ENCODE measurements at places on chromosomes 4 and X.

GRCh38 chr4:7788193-7788592, 151.5 kb downstream of the AFAP1 start:
- DNase-seq = no peak

DNA sequence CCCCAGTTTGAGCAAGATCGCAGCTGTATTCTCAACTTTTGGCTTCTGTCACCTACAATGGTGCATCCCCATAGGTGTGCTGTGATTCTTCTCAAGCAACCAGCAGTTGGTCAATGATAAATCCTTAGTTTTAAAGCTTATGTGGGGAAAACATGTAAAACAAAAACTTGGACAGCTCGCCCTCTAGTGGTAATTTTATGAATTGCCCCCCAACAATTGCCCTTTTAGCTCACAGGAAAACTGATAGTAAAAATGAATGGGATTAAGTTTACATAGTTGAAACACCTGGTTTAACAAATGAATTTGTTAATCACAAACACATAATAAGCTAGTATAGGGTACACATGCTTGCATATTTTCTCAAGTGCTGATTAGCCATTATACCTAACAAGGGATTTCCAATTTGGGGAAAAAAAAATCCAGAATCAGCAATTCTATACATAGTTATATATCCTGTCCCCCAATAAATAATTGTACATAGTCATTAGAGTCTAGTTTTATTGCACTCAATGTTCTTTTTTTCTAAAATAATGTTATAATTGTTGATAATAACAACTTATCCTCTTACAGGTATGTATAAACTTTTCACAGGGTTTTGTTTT, 30.1 kb downstream of the TEX13A start:
- DNase-seq = no peak

DNA sequence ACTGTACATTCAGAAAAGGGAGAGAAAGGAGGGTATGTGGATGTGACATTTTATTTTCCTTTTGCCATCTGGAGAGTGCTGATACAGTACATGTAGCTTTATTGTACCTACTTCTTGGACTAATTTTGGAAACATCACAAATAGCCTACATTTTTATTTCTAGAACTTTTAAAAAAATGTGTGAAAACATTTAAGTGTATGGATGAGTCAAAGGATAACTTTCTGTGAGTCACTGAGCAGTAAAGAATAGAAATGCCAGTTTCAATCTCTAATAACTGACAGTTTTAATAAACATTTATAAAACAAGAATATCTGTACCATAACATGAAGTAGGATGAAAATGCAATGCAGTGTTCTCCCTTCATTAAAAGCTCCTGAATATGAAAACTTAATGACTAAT, 374.4 kb upstream of the NWD2 start:
- DNase-seq = no peak

GRCh38 chrX:29478336-29479069, 736.9 kb upstream of the MAGEB2 start:
- no peak for DNase-seq

GRCh38 chr4:7984286-7984925, 44.7 kb upstream of the AFAP1 start:
- DNase-seq = no peak

DNA sequence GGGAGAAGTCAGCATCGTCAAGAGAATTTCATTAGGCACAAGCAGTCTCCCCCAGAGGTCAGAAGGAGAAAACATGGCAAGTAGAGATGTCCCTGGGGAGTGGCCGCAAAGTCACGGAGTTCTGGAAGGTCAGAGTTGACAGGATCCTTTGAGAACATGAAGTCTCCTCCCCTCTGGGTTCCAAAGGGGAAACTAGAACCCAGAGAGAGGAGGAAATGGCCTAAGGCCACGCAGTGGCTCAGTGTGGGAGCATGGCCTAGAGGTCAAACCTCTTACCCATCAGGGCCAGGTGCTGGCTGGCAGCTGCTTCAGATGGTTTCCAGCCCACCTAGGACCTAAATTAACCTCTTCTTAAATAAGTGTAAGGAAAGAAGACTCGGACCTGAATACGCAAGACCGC, 884 bp downstream of the IDH3G start:
- DNase-seq = no peak

DNA sequence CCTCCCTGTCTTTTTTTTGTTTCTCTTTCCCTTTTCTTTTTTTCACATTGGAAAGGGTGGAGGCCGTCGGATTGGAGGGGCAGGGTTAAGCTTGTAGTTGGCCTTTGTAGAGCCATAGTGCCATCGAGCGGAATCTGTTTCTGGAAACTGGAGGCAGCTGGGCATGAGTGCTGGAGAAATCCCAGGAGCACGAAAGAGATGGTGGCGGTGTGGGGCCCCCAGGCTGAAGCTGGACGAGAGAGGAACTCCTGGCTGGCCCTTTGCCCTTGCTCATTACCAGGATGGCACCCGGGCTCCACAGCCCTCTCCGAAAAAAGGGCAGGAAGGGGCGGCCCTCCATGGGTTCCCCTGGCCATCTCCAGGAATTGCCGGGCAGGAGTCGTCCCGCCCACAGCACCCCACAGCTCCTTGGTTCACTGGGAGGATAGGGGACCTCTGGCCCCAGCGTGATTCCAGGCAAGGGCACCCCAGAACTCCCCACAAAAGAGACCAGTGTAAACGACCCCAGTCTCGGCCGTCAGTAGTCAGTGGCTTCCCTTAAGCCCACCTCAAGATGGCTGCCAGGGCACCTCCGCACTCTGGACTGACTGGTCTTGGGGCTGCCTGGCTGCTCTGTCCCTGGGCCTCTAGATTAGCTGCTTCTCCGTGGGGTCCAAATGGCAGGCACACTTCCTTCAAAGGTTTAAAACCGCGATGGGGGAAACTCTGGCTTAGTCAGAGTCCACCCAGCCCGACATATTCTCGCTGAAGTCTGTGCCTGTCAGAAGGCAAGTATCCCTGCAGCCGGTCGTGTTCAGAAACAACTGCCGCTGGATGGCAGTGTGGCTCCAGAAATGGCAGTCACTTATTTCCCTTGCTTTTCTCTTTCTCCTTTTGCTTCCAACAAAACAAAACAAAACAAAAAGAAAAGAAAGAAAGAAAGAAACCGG, 74.1 kb downstream of the NBDY start:
- DNase-seq = peak; percentile 21

DNA sequence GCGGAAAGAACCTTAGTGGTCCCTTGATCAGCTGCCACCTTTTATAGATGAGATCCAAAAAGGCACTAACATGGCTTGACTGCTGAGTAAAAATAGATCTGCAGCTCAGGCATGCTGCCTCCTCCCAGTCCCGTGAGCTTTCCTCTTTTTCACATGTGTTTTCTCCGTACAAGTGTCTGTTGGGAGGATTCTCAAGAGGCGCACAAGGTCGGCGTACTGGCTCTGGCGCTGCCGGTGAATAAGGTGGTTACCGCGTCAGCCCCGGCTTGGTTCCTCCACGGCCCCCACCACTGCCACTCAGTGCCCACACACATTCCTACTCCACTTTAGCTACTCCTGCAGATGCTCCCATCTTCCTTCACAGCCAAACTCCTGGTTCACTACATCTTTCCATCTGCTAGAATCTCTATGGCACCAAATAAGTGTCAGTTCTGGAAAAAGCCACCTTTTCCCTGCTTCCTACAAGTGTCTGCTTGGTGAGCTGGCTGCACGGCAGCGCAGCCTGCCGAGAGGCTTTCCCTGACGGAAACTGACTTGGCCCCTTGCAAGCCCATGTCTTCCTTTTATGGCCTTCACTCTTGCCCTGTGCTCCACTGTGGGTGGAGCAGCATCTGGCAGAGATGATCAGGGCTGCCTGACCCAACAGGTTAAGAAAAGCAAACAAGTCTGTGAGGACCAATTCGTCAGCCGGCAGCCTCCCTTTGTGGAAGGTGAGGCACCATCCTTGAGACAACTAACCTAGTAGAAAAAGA, 99.8 kb downstream of the KLHL8 start:
- DNase-seq = no peak

GRCh38 chr4:108351791-108352190, 183.1 kb upstream of the LEF1 start:
- no peak for DNase-seq

DNA sequence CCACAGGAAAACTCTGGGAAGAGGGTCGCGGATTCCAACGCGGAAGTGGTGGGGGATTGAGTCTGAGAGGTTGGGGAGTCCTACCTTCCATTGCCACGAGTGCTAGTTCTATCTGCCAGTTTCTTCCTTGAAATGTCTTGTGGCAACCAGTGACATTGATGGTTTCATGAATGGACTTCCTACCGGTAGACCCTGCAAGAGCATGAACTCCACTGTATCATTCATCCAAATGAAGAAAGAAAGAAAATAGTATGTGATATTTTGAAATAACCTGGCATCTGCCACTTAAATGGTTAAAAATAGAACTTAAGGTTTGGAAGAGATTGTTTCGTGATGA, 1.1 kb upstream of the SLC10A7 start:
- no peak for DNase-seq

GRCh38 chr4:129246145-129246544, 150.2 kb downstream of the C4orf33 start:
- DNase-seq = no peak

- no peak for DNase-seq
Measured at GRCh38 chr4:10670321-10670720, 14.2 kb downstream of the CLNK start.

DNA sequence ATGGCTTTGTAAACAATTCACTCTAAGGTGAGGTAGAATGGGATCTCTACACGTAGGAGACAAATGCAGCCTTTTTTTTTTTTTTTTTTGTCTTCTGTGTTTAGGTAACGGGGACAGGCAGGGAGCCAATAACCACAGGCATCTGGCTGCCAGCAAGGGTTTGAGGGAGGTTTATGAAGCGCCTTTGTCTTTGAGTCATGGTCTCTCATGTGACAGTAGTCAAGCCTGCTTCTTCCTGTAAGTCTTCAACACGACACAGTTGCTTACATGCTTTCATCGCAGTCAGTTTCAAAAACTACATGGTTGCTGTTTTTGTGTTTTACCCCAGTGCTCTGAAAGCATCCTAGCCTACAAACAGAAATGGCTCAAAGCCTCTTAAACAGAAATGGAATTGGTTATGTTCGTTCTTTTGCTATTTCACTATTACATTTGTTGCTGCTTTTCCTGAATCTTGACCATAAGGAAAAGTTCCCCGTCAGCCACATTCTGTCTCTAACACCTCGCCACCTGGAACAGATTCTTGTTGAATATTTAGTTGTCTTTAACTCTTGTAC, 127.8 kb upstream of the METTL14 start:
- no peak for DNase-seq

- no peak for DNase-seq
Measured at GRCh38 chrX:76148753-76149152, 24.1 kb upstream of the PBDC1 start.

DNA sequence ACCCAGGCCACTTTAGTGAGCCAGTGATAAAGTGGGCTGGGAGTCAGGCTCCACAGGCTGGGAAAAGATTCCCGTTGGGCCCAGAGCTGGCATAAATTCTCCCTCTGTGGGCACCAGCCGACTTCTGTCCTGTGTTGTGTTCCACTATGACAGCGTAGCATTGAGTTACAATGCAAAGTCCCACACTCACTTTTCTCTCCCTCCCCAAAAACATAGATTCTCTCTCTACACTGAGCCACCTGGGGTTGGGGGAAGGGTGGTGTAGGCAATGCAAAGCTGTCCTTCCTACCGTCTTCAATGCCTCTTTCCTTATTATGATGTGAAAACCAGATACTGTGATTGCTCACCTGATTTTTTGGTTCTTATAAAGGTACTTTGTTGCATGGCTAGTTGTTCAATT, 566.2 kb downstream of the RAPGEF2 start:
- DNase-seq = no peak

DNA sequence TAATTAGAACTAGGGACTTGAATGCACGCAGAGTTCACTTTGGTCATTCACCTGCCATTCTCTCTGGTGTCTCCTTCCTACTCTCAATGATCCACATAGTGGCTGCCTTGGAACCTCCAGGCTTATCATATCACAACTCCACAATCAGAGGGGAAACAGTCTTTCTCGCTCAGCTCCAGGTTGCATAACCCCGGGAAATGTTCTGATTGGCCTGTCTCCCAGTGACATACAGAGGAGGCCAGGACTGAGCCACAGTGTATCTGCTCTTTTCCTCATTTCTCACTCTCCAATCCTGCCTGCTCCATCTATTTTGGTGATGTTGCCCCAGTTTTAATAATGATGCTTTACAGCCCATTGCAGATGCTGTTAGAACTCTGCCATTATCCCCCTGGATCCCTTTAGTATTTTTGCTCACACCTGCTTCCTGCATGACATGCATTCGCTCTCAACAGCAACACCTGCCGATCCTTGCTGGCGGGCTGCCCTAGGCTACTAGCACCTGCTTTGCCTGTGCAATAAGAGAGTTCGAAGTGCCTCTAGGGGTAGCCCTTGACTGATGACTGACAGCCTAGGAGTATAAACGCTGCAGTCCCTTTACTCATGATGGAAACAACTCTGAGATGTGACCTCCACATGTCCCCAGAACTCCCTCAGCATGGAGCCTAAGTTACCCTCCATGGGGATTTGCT, 211.3 kb upstream of the RPS6KA3 start:
- DNase-seq = no peak

- DNase-seq = no peak
Measured at GRCh38 chr4:163911891-163912290, 417.4 kb downstream of the TMA16 start.

DNA sequence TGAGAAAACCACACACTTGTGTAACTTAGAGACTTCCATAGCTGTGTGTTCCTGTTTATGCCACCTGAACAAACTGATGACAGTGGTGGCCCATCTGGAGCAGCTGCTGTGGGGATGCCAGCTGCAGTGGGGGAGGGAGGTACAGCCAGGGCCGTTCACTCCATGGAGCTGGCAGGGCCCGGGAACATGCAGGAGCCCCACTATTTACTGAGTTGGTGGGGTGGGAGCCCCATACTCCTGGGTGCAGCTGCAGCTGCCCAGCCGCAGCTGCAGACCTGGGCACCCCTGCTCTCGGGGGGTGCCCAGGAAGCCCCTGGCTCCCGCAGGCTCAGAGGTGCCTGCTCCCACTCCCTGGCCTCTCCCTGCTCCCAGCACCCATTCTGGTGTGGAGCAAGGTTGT, 398.6 kb upstream of the RASGEF1B start:
- DNase-seq = no peak

- no peak for DNase-seq
Measured at GRCh38 chrX:8034058-8034457, 106.8 kb upstream of the PNPLA4 start.

DNA sequence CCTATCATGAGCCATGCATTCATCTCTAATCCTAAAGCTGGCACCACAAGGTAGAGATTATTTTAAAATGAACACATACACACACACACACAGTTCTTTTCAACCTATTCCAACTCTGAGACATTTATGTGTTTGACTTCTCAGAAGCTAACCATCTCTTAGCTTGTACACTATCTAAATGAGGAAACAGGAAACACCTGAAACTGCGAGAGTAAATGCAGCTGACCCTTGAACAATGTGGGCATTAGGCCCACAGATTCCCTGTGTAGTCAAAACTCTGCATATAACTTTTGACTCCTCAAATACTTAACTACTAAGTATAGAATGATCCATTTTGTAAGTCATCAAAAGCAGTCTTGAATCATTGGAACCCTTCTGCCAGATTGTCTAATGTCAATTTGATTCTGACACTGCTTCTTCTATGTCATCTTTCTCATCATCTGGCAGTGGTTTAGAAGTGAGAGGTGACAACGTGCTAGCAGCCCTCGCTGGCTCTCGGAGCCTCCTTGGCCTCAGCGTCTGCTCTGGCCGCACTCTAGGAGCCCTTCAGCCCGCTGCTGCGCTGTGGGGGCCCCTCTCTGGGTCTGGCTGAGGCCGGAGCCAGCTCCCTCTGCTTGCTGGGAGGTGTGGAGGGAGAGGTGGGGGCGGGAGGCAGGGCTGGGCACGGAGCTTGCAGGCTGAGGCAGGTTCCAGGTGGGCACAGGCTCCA, 21.4 kb upstream of the IL15 start:
- DNase-seq = no peak
